Pancreas (tissue), 10 donors: ENCODE measurements at places on chromosomes 4 and X. TPM values are rescaled to one million over a fixed set of nuclear protein-coding genes. Genes with fewer than 3 reads are reported as not detected.

DNA sequence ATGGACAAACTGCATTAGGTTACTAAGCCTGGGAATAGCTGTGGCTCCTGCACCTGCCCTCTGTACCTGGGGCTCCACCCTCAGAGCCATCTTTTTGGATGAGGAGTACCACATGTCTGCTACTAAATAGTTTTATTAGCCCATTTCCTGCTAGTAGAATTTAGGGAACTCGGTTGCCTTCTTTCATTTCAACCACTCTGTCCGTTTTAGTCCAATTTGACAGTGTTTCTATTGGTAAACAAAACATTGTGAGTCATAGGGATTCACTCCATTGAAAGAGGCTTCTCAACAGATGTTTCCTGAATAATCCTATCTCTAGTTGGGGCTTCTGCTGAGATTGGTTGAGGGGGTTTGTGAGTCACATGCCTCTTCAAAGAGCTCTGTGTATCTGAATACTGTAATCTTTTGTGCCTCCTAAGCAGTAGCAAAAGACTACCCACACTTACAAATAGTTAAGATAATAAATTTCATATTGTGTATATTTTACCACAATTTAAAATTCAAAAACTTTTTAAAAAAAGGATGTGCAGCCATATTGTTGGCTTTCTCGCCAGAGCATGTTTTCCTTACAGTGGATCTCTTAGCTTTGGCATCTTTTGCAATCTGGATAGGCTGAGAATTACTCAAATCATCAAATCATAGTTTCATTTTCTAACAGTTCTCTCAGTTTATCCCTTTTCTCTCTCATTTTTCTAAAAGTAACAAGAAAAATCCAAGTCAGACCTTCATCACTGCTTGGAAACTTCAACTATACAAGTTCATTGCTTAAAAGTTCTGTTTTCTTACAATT is 9.9 kb downstream of the FAM200B start:
- no peak overlapping the region for H3K4me3 ChIP-seq
- no peaks in the 10 kb centered on the region for H3K4me1 ChIP-seq
- no peak for DNase-seq
- no peak overlapping the region for H3K27ac ChIP-seq
- no peaks in the 10 kb centered on the region for H3K27me3 ChIP-seq

- H3K27me3 ChIP-seq, result no peaks in the 10 kb centered on the region
- no peak overlapping the region for H3K4me3 ChIP-seq
- H3K36me3 ChIP-seq, result no peaks in the 10 kb centered on the region
- H3K27ac ChIP-seq, result no peak overlapping the region
- H3K4me1 ChIP-seq, result no peaks in the 10 kb centered on the region
- no peak for DNase-seq
Measured at GRCh38 chr4:6501171-6501570, 28.8 kb upstream of the PPP2R2C start.

GRCh38 chrX:103794119-103794518 is 17.5 kb downstream of the PLP1 start:
- no peak overlapping the region for H3K27ac ChIP-seq
- H3K4me1 ChIP-seq, result no peaks in the 10 kb centered on the region
- H3K27me3 ChIP-seq, result peaks cover 11% of the 10 kb centered on the region
- no peak for DNase-seq
- H3K4me3 ChIP-seq, result no peak overlapping the region

DNA sequence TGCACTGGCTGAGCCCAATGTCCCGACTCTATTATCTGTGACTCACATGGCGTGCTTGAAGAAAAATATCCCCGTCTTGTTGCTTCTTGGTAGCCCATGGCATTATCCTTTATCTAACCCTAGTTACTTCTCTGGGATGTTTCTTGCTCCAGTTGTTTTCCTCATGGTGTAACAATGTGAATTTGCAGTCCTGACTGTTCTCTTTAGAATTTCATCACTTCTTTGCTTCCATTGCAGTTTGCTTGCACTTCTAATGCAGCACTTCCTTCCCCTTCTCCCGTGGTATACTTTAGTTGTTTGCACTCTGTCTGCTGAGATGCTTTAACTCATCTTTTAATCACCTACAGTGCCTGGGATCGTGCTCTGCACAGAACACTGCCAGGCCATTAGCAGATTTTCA is 126.9 kb downstream of the MAML3 start:
- no peaks in the 10 kb centered on the region for H3K27me3 ChIP-seq
- no peak overlapping the region for H3K4me3 ChIP-seq
- no peak for DNase-seq
- peaks cover 12% of the 10 kb centered on the region for H3K4me1 ChIP-seq

DNA sequence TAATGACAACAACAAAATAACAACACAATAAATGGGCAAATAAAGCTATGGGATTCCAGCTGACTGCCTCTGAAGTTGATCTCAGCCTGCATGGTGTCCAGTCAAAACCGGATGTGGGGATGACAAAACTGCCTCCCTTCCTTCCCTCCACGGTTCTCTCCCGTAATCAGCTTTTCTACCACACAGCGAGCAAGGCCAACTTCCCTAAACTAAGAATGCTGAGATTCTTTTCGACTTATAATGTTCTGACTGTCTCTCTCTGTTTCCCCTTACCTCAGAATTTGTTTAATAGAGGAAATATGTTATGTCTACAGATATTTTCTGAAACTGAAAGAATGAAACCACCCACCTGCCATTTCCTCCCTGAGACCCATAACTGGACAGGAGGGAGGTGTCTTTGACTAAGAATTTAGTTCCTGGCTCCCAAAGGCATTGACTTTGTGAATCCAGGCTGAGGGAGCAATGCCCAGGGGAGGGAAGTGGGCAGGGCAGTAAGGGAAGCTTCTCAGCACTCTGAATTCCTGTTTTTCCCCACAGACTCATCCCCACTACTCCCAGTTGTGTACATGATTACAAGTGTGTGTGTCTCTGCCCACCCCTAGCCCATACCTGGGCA is 1.0 kb upstream of the TLR1 start:
- peak overlapping the region; percentile 57 for H3K27ac ChIP-seq
- no peaks in the 10 kb centered on the region for H3K36me3 ChIP-seq
- H3K27me3 ChIP-seq, result no peaks in the 10 kb centered on the region

DNA sequence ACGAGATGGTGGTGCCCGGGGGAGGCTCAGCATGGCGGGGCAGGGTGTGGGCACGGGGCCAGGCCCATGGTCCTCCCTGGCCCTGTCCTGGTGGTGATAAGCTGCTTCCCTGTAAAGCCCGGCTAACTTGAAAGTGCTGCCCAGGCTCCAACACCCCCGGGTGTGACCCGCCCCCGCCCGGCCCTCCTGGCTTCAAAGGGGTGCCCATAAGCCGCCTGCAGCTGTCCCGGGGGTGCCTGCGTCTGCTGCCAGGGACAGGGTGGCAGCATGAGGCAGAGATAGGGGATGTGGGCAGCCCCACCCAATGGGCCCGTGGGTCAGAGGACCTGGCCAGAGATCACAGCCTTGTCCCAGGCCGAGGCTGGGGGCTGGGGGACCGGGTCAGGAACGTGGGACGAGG is 18.1 kb downstream of the FGFRL1 start:
- H3K4me3 ChIP-seq, result no peak overlapping the region
- no peaks in the 10 kb centered on the region for H3K36me3 ChIP-seq
- no peaks in the 10 kb centered on the region for H3K4me1 ChIP-seq

GRCh38 chr4:80492761-80493160 is 157.2 kb downstream of the CFAP299 start:
- no peak overlapping the region for H3K27ac ChIP-seq
- DNase-seq, result no peak
- no peaks in the 10 kb centered on the region for H3K4me1 ChIP-seq
- no peak overlapping the region for H3K4me3 ChIP-seq

DNA sequence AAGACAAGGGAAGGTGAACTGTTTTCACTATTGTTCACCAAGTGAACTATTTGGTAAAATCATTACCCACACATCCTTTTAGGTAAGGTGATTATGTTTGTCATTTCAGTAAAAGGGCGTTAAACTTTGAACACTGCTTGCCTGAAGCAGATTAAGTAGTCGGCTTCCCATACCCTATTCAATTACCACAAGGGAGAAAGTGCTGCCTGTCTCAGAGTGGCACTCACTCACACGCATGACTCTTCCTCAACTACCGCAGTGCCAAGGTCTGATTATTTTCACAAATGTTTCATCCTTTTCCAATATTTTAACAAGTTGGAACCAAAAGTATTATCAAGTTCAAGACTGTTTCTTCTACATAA is 11.0 kb downstream of the VEGFC start:
- H3K4me1 ChIP-seq, result no peaks in the 10 kb centered on the region
- no peaks in the 10 kb centered on the region for H3K36me3 ChIP-seq
- DNase-seq, result no peak
- H3K27me3 ChIP-seq, result no peaks in the 10 kb centered on the region
- no peak overlapping the region for H3K4me3 ChIP-seq

Gene MAGEA8
- polyA plus RNA-seq, result not detected

Gene PNMA6A
- polyA plus RNA-seq, result 2.3 TPM
